ENCODE measurements at places on chromosomes 6 and 20. TPM values are rescaled to one million over a fixed set of nuclear protein-coding genes. Genes with fewer than 3 reads are reported as not detected.

Gene ETV7
- not detected for total RNA-seq

Gene FAM83B
- total RNA-seq, result 3.6 TPM

Gene LRRC73
- 1.2 TPM for total RNA-seq

Gene PTK6
- under 0.01 TPM for total RNA-seq

Gene RING1
- total RNA-seq, result 33.9 TPM

Gene KCNQ5
- total RNA-seq, result not detected

DNA sequence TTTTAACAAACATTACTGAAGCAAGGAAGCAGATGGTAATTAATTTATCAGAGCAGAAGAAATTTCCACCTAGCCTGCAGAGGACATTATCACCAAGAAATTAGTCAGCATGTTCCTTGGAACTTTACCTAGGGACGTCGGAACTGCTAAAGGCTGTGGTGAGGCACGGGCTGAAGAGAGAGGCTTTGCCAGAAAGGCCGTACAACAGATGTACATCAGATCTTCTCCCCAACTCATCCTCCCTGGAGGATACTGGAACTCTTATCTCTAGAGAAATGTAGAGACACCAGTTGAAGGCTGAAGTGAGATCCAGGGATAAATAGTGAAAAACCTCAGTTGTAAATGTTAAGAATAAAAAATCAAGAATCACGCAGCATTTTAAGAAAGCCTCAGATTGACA is 257.1 kb downstream of the SAMD5 start:
- no peak for DNase-seq

DNA sequence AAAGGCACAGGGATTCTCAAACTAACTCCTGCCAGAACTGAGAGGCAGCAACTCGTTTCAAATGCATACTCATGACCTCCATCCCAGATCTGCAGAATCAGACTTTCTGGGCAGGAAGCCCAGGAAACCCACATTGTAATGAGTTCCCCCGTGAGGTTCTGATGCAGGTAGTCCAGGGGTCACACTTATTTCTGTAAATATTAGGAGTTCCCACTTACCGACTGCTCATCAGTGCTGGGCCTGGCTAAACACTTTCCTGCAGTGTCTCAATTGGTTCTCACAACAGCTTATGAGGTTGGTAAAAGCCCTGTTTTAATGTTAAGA is 11.6 kb downstream of the DUSP15 start:
- DNase-seq, result no peak

- DNase-seq, result no peak
Measured at GRCh38 chr20:40757087-40757486, 68.1 kb upstream of the MAFB start.

GRCh38 chr20:17083738-17084137 is 143.1 kb upstream of the PCSK2 start:
- no peak for DNase-seq

DNA sequence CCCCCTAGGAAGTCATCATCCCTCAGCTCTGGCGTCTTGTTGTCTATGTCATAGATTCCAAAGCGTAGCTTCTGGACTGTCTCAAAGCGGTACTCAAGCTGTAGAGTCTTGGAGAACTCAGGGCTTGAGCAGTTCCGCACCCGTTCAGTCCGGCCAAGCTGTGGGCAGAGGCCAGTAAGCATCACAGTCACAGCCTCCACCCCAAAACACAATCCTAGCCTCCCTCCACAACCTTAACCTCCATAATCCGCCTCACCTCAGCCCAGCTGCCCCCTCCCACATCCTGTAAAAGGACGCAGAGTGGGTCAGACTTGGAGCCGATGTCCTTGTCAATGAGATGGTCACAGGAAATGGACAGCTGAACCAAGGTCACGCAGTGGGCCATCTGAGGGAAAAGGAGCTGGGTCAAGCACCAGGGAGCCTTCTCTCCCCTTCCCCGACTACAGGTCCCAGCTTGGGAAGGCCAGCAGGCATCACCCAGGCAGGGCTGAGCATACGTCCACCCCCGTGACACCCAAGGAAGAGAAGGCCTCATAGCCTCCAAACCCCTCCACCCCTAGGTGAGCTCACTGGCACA is 17.0 kb downstream of the SPAG4 start:
- no peak for DNase-seq

GRCh38 chr6:161110028-161110779 is 118.6 kb downstream of the MAP3K4 start:
- no peak for DNase-seq

DNA sequence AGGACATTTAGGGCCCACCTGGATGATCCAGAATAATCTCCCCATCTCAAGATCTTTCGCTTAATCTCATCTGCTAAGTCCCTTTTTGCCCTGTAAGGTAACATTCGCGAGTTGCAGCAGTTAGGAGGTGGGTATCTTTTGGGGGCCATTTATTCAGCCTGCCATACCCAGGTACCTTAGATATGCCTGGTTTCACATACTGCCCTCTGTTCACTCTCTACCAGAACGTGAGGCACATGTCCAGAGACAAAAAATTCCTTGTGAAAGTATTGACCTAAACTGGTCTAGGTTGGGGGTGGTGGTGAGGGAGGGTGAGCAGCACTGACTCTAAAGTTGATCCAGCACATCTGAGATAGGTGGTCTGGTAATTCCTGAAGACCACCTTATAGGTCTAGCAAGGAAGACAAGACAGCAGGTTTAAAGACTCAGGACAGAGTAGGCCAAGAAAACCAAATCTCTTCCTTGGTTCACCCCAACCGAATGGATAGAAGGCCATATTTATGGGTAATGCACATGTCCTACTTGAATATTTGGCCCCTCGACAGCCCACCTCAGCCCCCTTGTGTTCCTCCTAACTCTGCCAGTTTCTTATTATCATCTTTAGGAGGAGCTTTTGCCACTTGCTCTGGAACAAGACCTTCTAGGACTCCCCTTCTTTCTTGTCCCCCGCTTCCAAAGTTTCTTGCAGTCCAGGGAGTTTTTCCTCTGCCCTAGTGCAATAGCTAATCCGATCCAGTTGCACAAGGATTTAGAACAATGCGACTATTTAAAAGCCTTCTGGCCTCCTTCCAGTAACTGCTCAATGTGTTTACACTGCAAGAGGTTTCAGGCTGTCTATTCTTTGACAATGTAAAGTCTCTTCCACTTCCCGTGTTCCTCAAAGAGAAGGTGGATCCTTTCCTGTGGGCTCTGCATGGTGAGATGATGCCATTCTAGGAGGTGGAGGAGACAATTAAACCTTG is 213.0 kb upstream of the LAMP5 start:
- DNase-seq, result no peak

- DNase-seq, result no peak
Measured at GRCh38 chr6:102223942-102224341, 830.4 kb downstream of the GRIK2 start.

DNA sequence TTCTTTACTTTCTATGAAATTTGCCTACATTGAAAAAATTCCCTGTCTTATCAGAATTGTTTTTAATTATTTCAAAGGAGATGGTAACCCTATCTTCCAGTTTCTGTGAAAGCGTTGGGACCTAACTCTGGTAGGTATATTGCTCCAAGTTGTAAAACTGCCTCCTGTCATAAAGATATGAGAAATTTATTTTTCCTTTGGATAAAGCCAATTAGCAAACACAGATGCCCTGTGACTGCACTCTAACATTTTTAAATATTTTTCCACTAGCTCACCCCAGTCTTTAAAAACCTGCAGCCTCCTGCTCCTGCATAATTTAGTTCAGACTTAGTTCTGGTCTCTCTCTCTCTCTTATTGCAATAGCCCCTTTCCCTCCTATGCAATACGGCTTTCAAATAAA is 39.0 kb upstream of the CRISP1 start:
- no peak for DNase-seq

DNA sequence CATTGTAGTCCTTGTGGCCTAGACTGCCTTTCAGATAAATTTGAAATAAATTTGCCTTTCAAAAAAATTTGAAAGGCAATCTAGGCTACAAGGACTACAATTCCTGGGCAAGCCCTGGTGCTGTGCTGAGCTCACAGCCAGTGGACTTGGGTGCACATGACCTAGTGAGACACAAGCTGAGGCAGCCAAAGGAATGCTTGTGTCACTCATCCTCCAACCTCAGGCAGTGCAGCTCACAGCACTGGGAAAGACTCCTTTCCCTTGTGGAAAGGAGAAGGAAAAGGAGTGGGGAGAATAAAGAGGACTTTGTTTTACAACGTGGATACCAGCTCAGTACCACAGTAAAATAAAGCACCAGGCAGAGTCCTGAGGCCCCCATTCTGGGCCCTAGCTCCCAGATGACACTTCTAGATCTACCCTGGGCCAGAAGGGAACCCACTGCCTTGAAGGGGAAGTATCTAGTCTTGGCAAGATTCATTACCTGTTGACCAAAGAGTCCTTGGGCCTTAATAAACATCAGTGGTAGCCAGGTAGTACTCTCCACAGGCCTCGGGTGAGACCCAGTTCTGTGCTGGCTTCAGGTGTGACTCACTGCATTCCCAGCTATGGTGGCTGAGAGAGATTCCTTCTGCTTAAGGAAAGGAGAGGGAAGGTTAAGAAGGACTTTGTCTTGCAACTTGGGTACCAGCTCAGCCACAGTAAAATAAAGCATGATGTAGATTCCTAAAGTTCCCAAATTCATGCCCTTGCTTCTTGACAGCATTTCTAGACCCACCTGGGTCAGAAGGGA is 659.7 kb upstream of the FLRT3 start:
- DNase-seq, result no peak

GRCh38 chr20:1446536-1446935 is 20.1 kb downstream of the NSFL1C start:
- DNase-seq, result no peak

DNA sequence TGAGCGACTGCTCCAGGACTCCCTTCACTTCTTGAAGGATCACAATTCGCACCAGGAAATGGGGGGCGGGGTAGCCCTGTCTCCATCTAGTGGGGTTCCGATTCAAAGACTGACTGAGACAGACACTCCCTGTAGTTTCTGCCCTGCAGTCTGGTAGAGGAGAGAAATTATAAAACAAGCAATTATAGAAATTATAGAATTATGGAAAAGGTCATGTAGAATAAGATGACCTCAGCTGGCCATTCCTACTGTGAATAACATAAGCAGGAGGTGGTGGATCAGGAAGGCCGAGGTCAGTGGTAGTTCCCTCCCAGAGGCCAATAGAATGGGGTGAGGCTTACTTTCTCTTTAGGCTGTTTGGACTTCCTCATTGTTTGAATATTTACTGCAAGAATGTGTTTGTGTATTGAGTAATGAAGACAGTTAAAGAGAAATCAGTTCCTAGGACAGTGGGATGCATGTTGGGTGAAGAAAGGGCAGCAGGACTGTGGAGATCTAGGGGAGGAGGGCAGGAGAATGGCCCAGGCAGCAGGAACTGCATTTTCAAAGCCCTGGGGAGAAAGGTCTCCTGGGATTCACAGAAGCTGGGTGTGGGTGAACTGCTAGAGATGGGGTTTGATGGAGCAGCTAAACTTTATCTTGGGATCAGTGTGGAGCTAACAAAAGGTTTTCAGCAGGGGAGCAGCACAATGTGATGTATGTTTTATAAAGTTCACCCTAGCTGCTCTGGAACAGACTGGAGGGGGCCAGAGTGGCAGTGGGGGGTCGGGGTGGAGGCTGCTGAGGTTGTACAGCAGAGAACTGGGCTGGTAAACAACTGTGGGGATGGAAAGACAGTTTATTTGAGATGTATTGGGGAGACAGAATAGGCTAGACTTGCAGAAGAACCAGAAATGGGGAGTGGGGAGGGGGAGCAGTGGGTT is 2.1 kb downstream of the ZNF341 start:
- DNase-seq, result no peak

DNA sequence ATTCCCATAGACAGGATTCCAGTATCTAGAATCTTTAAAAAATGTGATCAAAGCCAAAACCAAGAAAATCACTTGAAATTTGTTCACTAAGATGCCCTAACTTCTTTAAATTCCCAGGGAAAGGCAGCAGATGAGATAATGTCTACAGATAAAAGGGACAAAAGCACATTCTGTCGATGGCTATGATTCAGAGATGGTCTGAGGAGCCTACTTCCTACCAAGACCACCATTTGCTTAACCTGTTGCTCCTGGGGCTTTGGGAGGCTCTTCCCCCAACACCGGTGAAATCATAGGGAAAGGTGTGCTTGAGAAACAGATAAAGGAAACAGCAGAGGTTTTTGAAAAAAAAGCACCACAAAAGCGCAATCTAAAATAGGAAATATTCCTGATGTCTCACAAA is 118.3 kb upstream of the MAP7 start:
- no peak for DNase-seq

DNA sequence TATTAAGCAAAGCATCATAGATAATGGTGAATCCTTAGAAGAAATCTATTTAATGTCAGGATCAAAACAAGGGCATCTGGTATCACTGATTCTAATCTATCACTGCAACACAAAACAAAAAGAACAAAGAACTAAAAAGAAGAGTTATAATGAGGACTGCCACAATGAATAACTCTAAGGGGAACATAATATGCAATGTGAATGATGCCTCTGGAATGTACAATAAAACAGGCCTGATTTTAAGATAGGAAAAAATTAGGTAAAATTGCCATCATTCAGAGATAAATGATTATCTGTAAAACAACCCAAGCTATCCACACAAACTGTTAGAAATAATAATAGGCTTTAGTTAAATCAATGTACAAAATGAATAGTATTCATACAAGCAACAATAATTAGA is 936.7 kb upstream of the CITED2 start:
- DNase-seq, result no peak

- no peak for DNase-seq
Measured at GRCh38 chr6:52183131-52183713, 3.0 kb upstream of the IL17A start.

- no peak for DNase-seq
Measured at GRCh38 chr6:39568896-39569295, 156.3 kb downstream of the KIF6 start.

GRCh38 chr6:7004581-7005297 is 103.0 kb upstream of the RREB1 start:
- DNase-seq, result no peak

DNA sequence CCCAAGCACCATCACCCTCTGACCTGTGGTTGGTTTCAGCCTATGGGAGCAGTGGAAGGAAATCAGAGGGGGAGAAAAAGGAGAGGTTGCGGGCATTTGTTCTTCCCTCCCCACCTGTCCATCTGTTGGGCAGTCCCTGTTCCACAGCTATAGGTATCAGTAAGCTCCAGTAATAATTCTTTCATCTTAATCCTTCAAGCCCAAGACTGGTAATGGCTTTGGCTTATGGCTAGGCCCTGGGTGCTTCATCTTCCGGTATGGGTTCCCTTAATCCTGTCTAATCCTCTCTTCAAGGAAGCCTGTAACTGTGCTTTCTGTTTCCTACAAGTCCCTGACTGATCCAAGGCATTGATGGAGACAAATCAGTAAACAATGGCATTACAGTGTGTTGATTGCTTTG is 42.2 kb upstream of the STK35 start:
- no peak for DNase-seq

DNA sequence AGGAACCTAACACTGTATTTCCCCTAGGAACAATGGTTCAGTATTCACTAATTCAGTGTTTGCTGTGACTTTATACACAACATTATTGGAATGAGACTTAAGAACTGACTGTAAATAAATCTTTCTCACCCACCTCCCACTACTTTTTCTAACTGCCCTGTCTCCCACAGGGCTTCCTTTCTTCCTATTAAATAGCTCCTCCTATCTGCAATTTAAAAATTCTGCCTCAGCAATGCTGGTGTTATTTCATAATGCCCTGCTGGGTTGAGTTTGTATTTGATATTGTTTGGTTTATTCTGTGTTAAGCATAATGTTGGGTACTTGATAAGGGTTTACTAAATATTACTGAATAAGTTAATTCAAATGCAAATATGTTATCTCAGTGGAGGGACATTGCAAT is 573.1 kb upstream of the RNF217 start:
- DNase-seq, result no peak
